ENCODE measurements at places on chromosomes 3 and 15. TPM values are rescaled to one million over a fixed set of nuclear protein-coding genes. Genes with fewer than 3 reads are reported as not detected.
A peak's percentile ranks its signal among the peaks of the same experiment; 100 is the strongest.

Gene TMCO5A
- not detected for total RNA-seq

Gene CCR1
- total RNA-seq, result 0.17 TPM

Gene DPPA4
- 1.0 TPM for total RNA-seq

Gene ALG3
- total RNA-seq, result 22.6 TPM

Gene SLC27A2
- 1.2 TPM for total RNA-seq

Gene DNAJC13
- total RNA-seq, result 29.4 TPM

Gene TLR9
- total RNA-seq, result 0.27 TPM

Gene MED12L
- 2.7 TPM for total RNA-seq

Gene NRROS
- 18.3 TPM for total RNA-seq

Gene SPINK8
- total RNA-seq, result not detected

Gene CYP19A1
- 0.52 TPM for total RNA-seq

Gene FYCO1
- total RNA-seq, result 42.5 TPM

Gene UROC1
- not detected for total RNA-seq

Gene BBX
- 96.2 TPM for total RNA-seq

Gene LRRIQ4
- not detected for total RNA-seq

DNA sequence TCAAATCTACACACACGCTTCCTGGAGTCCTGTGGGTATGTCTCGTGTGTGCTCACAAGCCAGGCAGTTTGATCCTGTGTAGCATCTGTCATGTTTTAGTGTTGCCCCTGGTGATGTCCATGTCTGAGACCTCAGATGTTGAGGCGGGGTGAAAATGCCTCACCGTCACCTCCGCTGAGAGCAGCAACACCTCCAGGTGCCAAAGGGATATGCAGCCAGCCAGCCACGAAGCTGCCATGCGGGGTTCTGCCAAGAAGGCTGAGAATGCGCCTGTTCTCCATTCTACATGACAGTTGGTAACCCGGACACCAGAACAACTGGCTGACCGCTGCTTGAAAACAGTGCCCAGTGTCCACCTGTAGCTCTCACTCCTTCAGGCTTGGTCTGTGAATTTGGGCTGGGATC lies 253.8 kb downstream of the TLE3 start:
- no peaks in the 10 kb centered on the region for H3K36me3 ChIP-seq
- H3K4me1 ChIP-seq, result no peaks in the 10 kb centered on the region
- DNase-seq, result no peak
- no peak overlapping the region for H3K27ac ChIP-seq
- no peak overlapping the region for H3K4me3 ChIP-seq

GRCh38 chr3:24315971-24316370 lies 178.7 kb downstream of the THRB start:
- DNase-seq, result no peak
- no peaks in the 10 kb centered on the region for H3K27me3 ChIP-seq
- H3K27ac ChIP-seq, result no peak overlapping the region
- no peaks in the 10 kb centered on the region for H3K4me1 ChIP-seq

- DNase-seq, result no peak
- H3K36me3 ChIP-seq, result no peaks in the 10 kb centered on the region
- no peaks in the 10 kb centered on the region for H3K4me1 ChIP-seq
- no peak overlapping the region for H3K4me3 ChIP-seq
- H3K27ac ChIP-seq, result no peak overlapping the region
These were observed 17.4 kb downstream of the NANOGP8 start for GRCh38 chr15:35067496-35068347.

GRCh38 chr3:19901918-19902317 lies 32.1 kb downstream of the EFHB start:
- H3K36me3 ChIP-seq, result no peaks in the 10 kb centered on the region
- H3K4me1 ChIP-seq, result no peaks in the 10 kb centered on the region
- H3K27me3 ChIP-seq, result no peaks in the 10 kb centered on the region
- H3K4me3 ChIP-seq, result no peak overlapping the region
- DNase-seq, result no peak

GRCh38 chr3:82392203-82392775 lies 630.8 kb upstream of the GBE1 start:
- H3K4me3 ChIP-seq, result no peak overlapping the region
- H3K27ac ChIP-seq, result no peak overlapping the region
- H3K27me3 ChIP-seq, result no peaks in the 10 kb centered on the region
- H3K36me3 ChIP-seq, result no peaks in the 10 kb centered on the region
- H3K4me1 ChIP-seq, result no peaks in the 10 kb centered on the region
- no peak for DNase-seq

DNA sequence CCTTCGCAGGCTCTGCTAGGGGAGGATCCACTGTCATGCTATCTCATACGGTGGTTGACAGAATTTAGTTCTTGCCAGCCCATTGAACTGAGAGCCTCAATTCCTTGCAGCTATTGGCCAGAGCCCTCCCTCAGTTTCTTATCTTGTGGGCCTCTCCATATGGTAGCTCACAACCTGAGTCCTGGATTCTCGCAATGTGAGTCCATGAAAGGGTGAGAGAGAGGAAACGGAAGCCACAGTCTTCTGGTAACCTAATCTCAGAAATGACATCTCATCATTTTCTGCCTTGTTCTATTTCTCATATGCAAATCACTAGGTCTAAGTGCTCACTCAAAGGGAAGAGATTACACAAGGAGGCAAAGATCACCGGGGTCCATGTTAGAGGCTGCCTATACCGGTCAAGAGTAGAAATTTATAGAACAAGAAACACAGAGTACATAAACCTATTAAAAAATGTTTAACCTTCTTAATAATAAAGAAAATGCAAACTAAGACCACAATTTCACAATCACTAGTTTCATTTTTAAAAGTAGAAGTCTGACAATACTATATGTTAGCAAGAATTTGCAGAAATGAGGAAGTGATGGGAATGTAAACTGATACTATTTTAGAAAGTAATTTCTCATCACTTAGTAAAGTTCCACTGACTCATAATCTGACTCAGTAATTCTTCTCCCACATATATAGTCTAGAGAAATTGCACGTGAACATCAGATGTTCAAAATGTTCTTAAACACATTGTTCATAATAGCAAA lies 378.4 kb upstream of the AGTR1 start:
- peak overlapping the region; percentile 25 for H3K27ac ChIP-seq
- DNase-seq, result no peak
- no peaks in the 10 kb centered on the region for H3K36me3 ChIP-seq
- H3K27me3 ChIP-seq, result no peaks in the 10 kb centered on the region
- peaks cover 5% of the 10 kb centered on the region for H3K4me1 ChIP-seq

- H3K36me3 ChIP-seq, result no peaks in the 10 kb centered on the region
- H3K4me1 ChIP-seq, result peaks cover 16% of the 10 kb centered on the region
- no peaks in the 10 kb centered on the region for H3K27me3 ChIP-seq
- DNase-seq, result no peak
- H3K4me3 ChIP-seq, result no peak overlapping the region
These were observed 75.3 kb upstream of the CMTM7 start for GRCh38 chr3:32316319-32316718.

- peak; percentile 74 for DNase-seq
- H3K36me3 ChIP-seq, result peaks cover 9% of the 10 kb centered on the region
- H3K27ac ChIP-seq, result peak overlapping the region; percentile 86
- peak overlapping the region; percentile 100 for H3K4me3 ChIP-seq
- peaks cover 87% of the 10 kb centered on the region for H3K4me1 ChIP-seq
These were observed 25.2 kb downstream of the OXNAD1 start for GRCh38 chr3:16290007-16290826.

GRCh38 chr3:129603561-129603942 lies 2.9 kb downstream of the PLXND1 start:
- no peaks in the 10 kb centered on the region for H3K36me3 ChIP-seq
- peaks cover 16% of the 10 kb centered on the region for H3K4me1 ChIP-seq
- H3K27me3 ChIP-seq, result peaks cover 10% of the 10 kb centered on the region
- H3K4me3 ChIP-seq, result no peak overlapping the region
- DNase-seq, result no peak

DNA sequence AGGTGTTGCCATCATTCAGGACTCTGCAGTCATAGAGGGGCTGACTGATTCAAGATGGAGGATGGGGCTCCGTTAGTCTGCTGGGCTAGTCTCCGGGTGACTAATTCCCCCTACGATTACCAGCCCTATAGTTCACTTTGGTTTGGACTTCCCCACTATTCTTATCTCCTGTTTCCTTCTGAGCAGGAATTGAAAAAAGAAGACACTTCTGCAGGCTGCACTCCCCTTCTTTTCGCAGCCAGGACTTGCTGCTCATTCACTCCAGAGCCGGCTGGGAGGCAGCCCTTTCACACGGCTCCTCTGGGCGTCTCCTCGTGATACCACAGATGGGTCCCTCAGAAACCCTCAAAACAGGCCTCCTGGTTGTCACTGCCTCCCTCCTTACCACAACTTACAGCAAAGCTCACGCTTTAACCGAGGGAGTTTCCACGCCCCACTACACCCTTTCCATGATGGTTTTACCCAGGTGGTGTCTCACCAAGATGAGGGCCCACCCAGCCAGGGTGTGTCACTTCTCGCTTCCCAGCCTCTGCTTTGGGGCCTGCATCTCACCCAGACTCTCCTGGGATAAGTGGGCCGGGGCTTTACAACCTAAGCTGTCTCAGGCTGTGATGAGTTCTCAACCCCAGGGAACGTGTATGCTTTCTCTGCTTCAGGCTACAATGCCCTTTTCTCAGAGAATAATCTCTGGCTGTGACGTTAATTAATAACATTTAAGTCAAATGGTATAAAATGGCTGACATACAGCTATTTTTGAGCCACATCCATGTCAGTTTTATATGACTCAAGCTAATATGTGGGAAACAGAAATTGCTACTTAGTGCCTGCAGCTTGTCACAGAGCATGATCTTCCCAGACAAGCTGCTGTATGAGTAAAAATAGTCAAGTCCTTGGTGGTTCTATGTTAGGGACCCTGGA lies 11.9 kb downstream of the CX3CR1 start:
- H3K36me3 ChIP-seq, result no peaks in the 10 kb centered on the region
- H3K27ac ChIP-seq, result peak overlapping the region; percentile 59
- no peaks in the 10 kb centered on the region for H3K27me3 ChIP-seq
- H3K4me3 ChIP-seq, result peak overlapping the region; percentile 23
- H3K4me1 ChIP-seq, result peaks cover 13% of the 10 kb centered on the region

DNA sequence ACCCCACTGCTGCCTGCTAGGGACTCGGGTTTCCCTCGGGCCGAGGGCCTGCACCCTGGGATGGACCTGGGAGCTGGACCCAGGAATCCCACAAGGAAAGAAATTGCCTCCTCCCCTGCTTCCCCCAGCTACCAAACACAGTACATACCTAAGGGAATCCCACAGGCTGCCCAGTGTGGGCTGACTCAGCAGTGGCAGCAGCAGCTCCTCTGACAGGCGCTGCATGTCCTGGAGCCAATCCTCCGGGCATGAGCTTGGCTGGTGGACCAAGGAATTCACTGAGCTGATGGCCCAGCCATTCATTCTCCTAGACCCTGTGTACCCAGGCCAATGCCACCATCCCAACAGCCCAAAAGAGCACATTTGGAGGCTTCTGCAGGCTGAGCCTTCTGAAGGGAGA lies 9.5 kb upstream of the LTK start:
- DNase-seq, result no peak
- H3K27ac ChIP-seq, result no peak overlapping the region
- H3K27me3 ChIP-seq, result no peaks in the 10 kb centered on the region
- H3K36me3 ChIP-seq, result peaks cover 24% of the 10 kb centered on the region
- no peak overlapping the region for H3K4me3 ChIP-seq

DNA sequence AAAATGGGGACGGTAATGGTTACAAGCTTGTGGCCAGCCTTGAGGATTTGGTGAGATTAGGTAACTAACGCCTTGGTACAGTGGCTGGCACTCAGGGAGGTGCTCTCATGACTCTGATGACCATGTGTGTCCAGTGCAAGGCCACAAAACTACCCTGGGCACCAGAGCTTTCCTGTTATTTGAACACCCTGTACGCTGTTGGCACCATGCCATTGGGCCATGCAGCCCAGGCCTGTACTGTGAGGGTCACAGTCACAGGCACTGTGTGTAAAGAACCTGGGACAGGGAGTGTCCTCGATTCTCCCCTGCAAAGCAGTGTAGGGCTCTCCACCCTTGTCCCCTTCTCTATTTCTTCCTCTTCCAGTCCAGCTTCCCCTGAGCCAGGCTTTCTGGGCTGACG lies 6.3 kb downstream of the TMEM43 start:
- DNase-seq, result no peak
- no peak overlapping the region for H3K4me3 ChIP-seq
- peaks cover 18% of the 10 kb centered on the region for H3K4me1 ChIP-seq
- no peaks in the 10 kb centered on the region for H3K27me3 ChIP-seq
- no peak overlapping the region for H3K27ac ChIP-seq
- peaks cover 78% of the 10 kb centered on the region for H3K36me3 ChIP-seq

DNA sequence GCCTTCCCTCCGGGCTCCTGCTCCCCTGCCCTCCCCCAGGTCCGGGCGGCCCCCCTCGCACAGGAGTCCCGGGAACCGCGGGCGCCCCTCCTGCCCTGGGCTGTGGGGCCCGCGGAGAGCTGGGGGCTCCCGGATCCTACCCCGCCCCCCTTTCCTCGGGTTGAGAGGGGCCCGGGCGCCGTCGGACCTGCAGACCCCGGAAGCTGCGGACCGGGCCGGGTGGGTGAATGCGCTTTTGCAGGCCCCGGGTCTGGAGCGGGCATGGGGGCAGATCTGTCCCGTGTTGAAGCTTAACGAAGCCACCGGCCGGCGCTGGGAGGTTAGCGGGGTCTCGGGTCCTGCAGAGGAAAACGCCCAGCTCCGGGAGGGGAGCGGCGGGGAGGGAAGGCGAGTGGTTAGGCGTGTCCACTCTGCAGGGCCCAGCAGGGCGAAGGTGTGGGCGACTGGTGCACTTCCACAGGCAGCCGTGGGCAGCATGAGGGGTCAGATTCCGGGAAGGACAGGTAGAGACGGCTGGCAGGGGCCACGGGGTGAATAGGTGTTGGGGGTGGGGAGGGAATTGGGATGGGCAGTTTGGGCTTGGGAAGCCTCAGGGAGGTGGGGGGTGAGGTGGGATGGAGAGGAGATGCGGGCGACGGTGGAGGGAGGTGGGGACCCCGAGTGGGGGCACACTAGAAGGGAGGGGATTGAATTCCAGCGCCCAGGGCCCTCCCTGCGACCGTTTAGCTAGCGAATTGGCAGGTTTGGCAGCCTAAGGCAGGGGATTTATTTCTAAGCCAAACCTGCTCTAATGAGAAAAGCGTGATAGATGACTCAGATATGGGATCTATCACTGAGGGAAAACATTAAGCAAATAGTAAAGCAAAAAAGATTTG lies 635 bp downstream of the CD276 start:
- H3K27ac ChIP-seq, result no peak overlapping the region
- H3K4me1 ChIP-seq, result peaks cover 15% of the 10 kb centered on the region
- peaks cover 18% of the 10 kb centered on the region for H3K27me3 ChIP-seq
- DNase-seq, result no peak
- no peaks in the 10 kb centered on the region for H3K36me3 ChIP-seq
- no peak overlapping the region for H3K4me3 ChIP-seq

DNA sequence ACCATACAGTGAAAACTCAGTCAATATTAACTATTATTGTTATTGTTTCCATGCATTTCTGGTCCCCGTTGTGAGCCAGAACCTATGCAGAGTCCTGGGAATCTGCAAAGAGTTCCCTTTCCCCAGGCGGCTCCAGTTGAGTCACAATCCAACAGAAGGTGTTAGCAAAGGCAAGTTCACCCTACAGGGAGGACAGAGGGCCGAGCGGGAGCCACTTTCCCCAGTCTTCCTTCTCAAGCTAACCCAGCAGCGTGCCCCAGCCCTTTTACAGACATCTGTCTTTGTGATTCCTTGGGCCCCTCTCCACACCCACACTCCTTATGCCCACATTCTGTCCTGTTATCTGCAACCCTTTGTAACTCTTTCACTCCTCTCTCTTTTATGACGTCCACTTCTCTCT lies 13.1 kb upstream of the LTF start:
- H3K27me3 ChIP-seq, result peaks cover 14% of the 10 kb centered on the region
- H3K4me1 ChIP-seq, result no peaks in the 10 kb centered on the region
- no peak overlapping the region for H3K27ac ChIP-seq
- no peak for DNase-seq
- H3K4me3 ChIP-seq, result no peak overlapping the region
- H3K36me3 ChIP-seq, result no peaks in the 10 kb centered on the region
